Left cardiac atrium (tissue), 4 donors: ENCODE measurements at places on chromosomes 12 and 14. TPM values are rescaled to one million over a fixed set of nuclear protein-coding genes. Genes with fewer than 3 reads are reported as not detected.

ACOT6 gene
- total RNA-seq, result not detected

DNA sequence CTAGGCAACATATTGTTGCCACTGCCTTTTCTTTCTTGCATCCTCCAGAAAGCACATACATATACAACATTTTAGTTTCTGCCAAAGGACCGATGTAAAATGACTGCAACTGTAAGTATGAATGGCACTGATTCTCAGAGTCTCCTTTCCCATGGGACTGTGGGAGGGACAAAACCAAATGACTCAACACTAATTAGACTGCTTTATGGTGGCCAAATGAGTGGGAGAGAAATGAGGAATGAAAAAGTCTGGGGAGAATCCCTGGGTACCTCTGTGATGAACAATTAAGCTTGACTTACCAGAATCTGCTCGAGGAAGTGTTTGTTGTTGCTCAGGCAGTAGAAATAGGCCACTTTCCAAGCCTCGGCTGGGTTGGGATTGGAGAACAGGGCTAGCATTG, 10.1 kb downstream of the ZFYVE26 start:
- no peak for DNase-seq

- DNase-seq, result no peak
These were observed 145.8 kb upstream of the TMPO start for GRCh38 chr12:98369581-98369980.

- DNase-seq, result no peak
These were observed 49.0 kb downstream of the TMEM117 start for GRCh38 chr12:43884683-43885410.

GRCh38 chr12:84550518-84550917, 362.1 kb downstream of the SLC6A15 start:
- no peak for DNase-seq
